CD4-positive, alpha-beta memory T cell (primary cell): ENCODE measurements at places on chromosomes 1 and 21. TPM values are rescaled to one million over a fixed set of nuclear protein-coding genes. Genes with fewer than 3 reads are reported as not detected.

HPCAL4 gene
- total RNA-seq: 32.4 TPM

NPPB gene
- total RNA-seq: not detected

FUCA1 gene
- total RNA-seq: 35.0 TPM

S100A9 gene
- total RNA-seq: 7.7 TPM
